ENCODE measurements at places on chromosomes 6 and 20.

- no peak for DNase-seq
These were observed 40.0 kb downstream of the MYH7B start for GRCh38 chr20:34995696-34996095.

GRCh38 chr20:11995805-11996567, 78.3 kb downstream of the BTBD3 start:
- no peak for DNase-seq

DNA sequence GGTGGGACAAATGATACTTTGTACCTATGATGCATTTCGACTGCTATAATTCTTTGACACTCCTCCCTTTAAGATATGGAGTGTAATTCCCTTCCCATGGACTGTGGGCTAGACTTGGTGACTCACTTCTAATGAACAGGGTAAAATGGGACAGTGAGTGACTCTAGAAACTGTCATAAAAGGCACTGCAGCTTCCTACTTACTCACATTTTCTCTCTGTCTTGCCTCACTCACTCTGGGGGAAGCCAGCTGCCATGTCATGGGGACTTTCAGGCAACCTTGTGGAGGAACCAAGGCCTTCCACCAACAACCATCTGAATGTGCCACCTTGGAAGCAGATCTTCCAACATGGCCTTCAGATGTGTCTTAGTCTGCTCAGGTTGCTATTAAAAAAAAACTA, 12.9 kb upstream of the GFOD1 start:
- DNase-seq: no peak

DNA sequence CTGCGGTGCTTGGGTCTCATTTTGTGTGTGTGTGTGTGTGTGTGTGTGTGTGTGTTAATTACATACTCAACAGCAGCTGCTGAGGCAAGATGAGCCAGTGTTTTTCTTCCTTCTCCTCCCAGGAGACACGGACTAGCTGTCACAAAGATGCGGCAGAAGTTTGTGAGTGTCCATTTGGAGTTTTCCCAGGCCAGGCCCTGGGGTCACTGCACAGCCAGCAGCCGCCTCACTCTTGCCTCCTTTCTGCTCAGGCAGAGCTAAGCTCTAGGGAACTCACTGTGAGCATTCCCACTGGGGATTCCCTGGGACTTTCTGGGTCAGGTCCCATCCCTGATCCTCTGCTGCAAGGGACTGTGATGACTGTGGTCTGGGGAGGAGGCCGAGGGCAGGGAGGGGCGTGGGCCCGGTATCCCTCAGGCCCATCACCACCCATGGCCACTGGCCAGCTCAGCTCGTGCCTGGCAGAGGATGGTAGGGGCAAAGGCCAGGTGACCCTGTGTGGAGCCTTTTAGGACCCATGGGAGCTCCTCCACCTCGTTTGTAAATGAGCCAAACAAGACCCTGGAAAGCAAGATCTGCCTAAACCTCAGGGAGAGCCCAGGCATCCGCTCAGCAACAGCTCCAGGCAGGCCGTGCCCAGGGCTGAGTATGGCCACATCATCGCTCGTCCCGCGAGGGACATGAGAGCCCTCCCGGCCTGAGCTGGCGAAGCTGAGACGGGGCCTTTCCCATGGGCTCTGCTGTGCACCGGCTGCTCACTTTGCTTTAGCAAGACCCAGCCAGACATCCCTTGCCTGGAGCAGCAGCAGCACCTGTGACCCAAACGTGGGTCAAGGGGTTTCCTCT, 102.0 kb downstream of the PSMB1 start:
- no peak for DNase-seq

DNA sequence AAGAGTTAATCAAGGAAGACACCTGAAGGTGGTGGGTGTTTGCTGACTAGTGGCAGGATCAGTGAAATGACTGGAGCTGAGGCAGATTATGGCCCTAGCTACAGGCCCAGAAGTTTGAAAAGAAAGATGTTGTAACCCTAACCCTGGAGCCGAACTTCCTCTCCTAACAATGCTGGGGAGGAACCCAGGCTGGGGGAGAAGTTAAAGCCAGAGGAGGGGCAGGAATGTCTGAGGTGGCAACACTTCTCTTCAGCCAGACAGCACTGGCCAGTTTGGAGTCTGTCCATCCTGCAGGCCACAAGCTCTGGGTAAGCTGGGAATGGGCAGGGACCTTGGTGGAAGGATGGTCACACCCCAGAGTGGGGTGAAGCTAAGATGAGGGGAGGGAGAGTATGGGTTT, at the start of gene LST1:
LST1 (plus strand) TSS at position 270 of the 400 bp plus-strand sequence. CDS start 1,023 bp downstream, outside the sequence.
- no peak for DNase-seq

GRCh38 chr20:18001131-18001921, 32.5 kb downstream of the MGME1 start:
- no peak for DNase-seq

DNA sequence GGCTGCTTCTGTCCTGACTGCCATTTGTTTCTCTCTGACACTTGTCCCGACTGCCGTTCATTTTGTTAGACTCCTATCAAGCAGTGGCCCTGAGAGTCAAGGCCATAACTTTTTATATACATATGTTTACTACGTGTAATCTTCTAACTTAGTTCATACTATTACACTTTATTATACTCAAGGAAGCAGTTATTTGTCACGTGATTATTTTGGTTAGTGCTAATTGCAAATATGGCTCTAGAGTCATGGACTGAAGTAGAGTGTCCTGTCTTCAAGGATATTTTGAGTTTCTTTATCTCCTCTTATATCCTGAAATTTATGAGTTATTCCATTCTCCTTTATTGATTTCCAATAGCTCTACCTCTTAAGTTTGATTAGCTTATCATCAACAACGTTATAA, 294.2 kb upstream of the RNF217 start:
- DNase-seq: no peak

DNA sequence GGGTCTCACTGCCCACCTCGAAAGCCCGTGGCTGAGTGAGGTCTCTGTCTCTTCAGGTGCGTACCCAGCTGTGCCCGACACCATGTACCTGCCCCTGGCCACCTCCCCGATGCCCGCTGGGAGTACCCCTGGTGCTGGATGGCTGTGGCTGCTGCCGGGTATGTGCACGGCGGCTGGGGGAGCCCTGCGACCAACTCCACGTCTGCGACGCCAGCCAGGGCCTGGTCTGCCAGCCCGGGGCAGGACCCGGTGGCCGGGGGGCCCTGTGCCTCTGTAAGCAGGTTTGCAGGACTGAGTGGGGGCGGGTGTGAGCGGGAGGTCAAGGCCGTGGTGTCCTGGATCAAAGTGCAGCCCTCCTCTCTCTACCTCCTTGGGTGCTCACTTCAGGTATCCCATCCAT, 4.7 kb downstream of the CCN5 start:
- DNase-seq: no peak

DNA sequence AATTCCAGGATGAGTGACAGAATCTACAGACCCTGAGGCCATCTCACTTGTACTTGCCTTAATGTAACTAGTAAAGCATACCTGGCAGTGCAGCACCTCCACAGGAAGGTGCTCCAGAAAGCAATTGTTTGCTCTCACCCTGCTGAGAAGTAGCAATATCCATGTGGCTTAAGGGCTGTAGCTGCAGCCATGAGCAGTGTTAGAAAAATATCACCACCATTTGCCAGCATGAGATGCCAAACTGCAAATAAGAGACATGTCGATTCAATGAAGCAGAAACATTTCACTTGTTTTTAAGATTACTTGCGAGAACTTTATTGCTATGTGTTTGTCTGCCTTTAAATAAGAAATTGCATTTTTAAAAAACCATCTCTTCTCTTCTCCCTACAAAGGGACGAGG, 151.5 kb downstream of the PRL start:
- no peak for DNase-seq

- DNase-seq: no peak
These were observed 267.8 kb downstream of the BTBD9 start for GRCh38 chr6:38371881-38372280.

DNA sequence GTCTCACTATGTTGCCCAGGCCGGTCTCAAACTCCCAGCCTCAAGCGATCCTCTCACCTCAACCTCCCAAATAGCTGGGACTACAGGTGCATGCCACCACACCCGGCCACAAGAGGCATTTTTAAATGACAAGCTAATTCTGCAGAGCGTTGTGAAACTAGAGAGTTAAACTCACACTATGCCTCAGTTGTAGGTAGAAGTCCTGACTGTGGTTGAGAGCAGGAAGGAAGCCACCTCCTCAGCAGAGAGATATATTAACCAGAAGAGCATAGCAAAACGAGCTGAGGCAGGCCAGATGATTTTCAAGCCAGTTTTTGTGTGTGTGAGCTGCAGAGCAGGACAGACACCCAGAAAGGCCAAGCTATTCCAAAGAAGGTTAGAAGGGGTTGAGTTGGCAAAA, 150.3 kb downstream of the MBOAT1 start:
- no peak for DNase-seq

DNA sequence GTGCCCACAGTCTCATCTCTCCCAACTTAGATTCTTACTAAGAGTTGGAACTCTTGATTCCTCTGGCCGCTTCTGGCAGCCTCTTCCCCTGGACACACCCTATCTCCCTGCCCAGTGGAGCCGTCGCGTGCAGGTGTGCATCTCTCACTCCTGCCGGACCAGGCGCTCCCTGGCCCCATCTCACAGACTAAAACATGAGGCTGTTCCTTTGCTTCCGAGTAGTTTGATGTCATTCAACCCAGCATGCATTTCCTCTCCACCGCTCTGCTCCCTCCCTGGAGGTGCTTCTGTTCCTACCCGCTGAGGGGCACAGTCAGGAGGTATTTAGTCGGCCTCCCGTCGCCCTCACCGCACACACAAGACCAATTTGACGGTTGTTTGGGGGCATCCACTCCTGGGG, 228.0 kb upstream of the QKI start:
- no peak for DNase-seq

DNA sequence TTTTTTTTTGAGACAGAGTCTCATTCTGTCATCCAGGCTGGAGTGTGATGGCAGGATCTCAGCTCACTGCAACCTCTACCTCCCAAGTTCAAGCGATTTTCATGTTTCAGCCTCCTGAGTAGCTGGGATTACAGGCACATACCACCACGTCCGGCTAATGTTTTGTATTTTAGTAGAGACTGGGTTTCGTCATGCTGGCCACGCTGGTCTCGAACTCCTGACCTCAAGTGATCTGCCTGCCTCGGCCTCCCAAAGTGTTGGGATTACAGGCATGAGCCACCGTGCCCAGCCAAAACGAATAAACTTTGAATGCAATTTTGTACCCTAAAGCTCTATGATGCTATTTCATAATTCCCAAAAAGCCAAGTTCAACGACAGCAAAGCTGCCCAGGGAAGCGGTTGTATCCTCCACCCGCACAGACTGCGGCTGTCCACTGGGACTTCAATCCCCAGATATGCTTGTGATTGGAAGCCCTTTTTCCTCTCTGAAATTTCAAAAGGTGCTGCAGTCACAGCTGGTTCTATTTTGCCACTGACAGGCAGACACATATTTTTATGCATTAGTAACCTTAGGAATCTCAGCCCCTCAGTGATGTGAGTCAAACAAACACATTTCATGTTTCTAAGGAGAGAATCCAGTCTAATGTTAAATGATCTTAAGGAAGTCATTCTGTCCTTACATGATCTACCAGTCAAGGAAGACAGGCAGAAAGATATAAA, 8.7 kb upstream of the RAMACL start:
- no peak for DNase-seq

DNA sequence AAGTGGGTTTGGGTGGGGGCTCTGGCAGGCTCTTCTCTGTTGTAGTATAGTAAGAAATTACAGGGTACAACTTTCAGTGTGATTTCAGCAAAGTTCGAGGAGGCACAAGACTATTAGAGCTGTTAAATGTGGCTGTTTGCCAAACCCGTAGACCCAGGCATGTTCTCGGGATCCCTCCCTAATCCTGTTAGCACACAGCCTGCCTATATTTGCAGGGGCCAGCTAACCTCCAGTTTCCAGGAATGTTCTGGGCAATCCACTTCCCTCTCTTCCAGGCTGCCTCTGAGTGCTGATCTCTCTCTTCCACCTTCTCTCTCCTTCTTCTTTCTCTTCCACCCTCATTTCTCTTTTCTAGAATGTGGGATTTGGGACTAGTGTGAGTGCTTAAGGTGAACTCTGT, 34.8 kb upstream of the ZFP64 start:
- no peak for DNase-seq

- no peak for DNase-seq
These were observed 2.4 kb downstream of the C6orf132 start for GRCh38 chr6:42140032-42140431.

DNA sequence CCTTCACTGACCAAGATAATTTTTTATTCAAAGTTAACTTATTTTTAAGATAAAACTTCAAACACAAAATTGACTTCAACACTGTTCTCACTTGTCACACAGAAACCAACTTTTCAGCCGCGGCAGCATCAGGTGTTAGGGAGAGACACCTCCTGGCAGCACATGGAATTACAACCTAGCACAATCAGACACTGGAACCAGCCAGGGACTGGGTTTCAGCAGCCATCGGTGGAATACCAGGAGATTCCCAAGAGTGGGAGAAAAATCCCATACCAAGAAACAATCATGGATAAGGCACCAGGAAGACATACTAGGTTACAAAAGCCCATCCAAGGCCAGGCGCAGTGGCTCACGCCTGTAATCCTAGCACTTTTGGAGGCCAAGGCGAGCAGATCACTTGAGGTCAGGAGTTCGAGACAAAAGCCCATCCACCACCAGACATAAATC, 70.0 kb downstream of the SNX5 start:
- DNase-seq: peak; percentile 77

DNA sequence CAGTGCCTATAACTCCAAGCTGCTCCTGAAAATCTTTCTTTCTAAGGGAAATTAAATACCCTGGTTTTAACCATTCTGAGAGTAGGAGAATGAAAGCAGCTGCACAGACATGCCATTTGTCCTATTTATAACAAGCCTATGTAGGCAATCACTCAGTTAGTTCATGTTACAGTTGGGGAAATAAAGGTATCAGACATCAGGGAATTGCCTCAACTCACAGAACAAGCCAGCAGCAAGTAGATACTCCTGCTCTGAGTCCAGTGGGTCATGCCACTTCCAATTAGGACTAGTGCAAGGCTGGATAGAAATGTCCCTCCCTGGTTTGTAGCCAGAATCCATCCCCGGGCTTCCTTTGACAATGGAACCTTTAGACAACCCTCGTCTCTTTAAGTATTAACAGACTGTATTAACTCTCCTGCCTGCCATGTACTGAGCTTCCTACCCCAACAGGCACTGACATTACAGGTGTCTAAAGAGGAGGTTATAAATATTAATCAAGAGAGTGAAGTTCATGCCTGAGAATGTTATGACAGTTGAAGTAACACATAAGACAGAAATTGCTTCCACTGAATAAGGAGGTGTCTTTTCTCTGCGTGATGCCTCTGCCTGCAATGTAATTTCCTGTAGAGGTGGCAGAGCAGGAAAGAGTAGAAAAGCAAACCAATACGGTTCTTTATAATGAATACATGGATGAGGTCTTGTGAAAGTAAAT, 28.0 kb upstream of the MARCKS start:
- DNase-seq: no peak

GRCh38 chr6:20312606-20313005, 89.1 kb upstream of the E2F3 start:
- DNase-seq: no peak
